ENCODE measurements at places on chromosomes 2 and 18. TPM values are rescaled to one million over a fixed set of nuclear protein-coding genes. Genes with fewer than 3 reads are reported as not detected.

- no peak for DNase-seq
Observed at GRCh38 chr18:12028674-12029073, 47.4 kb downstream of the IMPA2 start.

Gene MATN3
- polyA plus RNA-seq = 3.0 TPM

GRCh38 chr2:118942031-118942430 is at the start of gene MARCO:
Gene MARCO (plus strand): TSS chr2:118942194. CDS start chr2:118942301, 107 bp downstream.
- DNase-seq = no peak

Gene NEU2
- not detected for polyA plus RNA-seq

GRCh38 chr2:10019174-10019573 is 24.2 kb upstream of the KLF11 start:
- no peak for DNase-seq

Gene LIMS4
- polyA plus RNA-seq = 1.0 TPM

GRCh38 chr2:157460897-157461296 is 17.0 kb upstream of the CYTIP start:
- DNase-seq = no peak

DNA sequence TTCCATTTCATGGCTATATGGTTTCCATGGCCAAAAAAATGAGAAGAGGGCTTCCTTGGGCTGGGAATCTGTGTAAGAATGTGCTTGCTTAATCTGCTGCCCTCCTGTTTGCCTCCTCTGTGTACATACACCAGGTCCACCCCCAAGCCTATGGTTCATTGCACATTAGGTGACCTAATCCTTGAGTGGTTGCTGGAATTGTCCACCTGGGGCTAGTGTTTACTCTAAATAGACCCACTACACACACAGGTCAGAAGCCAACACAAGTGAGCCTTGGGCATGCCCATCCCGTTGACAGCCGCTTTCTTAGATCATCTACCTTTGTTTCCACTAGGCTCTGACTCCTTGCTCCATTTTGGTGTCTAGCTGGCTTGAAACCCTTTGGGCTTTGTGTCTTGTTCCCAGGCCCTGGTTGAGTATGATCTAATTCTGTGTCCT is 59.2 kb upstream of the ATL2 start:
- DNase-seq = no peak

All from renal cortex interstitium (tissue), 15 donors.